ENCODE measurements at places on chromosomes 3 and 15. TPM values are rescaled to one million over a fixed set of nuclear protein-coding genes. Genes with fewer than 3 reads are reported as not detected.

The SYNPR gene
- not detected for total RNA-seq

The CD200 gene
- 2.0 TPM for total RNA-seq

- peaks cover 4% of the 10 kb centered on the region for H3K36me3 ChIP-seq
- no peak overlapping the region for H3K27ac ChIP-seq
- H3K27me3 ChIP-seq = no peaks in the 10 kb centered on the region
- peaks cover 26% of the 10 kb centered on the region for H3K4me1 ChIP-seq
- H3K4me3 ChIP-seq = no peak overlapping the region
These were observed 111.4 kb downstream of the HERC1 start for GRCh38 chr15:63722204-63722808.

DNA sequence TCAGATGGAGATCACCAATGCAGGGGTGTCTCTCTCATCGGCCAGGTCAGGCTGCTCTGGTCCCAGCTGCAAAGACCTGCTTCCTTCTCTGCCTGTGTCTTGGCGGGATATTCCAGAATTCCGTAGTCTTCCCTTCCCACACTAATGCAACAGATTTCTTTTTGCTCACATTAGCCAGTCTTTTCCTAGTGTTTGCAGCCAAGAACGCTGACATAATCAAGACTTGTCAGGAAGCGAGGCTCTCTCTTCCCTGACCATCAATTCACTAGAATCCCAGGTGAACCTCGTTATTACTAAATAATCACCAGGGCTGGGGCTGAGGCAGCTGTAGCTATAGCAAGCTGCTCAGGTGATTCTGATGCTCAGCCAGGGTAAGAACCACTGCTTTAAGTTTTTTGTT, 43.2 kb upstream of the ACKR4 start:
- no peak overlapping the region for H3K4me3 ChIP-seq
- H3K4me1 ChIP-seq = peaks cover 89% of the 10 kb centered on the region
- DNase-seq = no peak
- H3K27ac ChIP-seq = peak overlapping the region; percentile 58
- no peaks in the 10 kb centered on the region for H3K36me3 ChIP-seq
- H3K27me3 ChIP-seq = no peaks in the 10 kb centered on the region

GRCh38 chr3:190265796-190266195, 56.5 kb downstream of the CLDN1 start:
- no peak overlapping the region for H3K4me3 ChIP-seq
- DNase-seq = peak; percentile 48
- H3K27me3 ChIP-seq = no peaks in the 10 kb centered on the region
- H3K36me3 ChIP-seq = no peaks in the 10 kb centered on the region
- H3K4me1 ChIP-seq = no peaks in the 10 kb centered on the region

- no peaks in the 10 kb centered on the region for H3K4me1 ChIP-seq
- peak; percentile 13 for DNase-seq
- H3K27me3 ChIP-seq = no peaks in the 10 kb centered on the region
- H3K4me3 ChIP-seq = no peak overlapping the region
These were observed 191.7 kb downstream of the GOLGA6L6 start for GRCh38 chr15:20349774-20350498.

GRCh38 chr3:32411442-32411841, 19.8 kb downstream of the CMTM7 start:
- no peak for DNase-seq
- H3K36me3 ChIP-seq = no peaks in the 10 kb centered on the region
- no peak overlapping the region for H3K27ac ChIP-seq
- no peaks in the 10 kb centered on the region for H3K27me3 ChIP-seq
- no peak overlapping the region for H3K4me3 ChIP-seq

GRCh38 chr3:30693470-30694120, 87.2 kb downstream of the TGFBR2 start:
- H3K4me3 ChIP-seq = no peak overlapping the region
- H3K4me1 ChIP-seq = peaks cover 47% of the 10 kb centered on the region
- DNase-seq = peak; percentile 23
- H3K27ac ChIP-seq = no peak overlapping the region
- peaks cover 6% of the 10 kb centered on the region for H3K36me3 ChIP-seq
